ENCODE measurements at places on chromosomes 12 and 14.

- DNase-seq, result peak; percentile 17
Measured at GRCh38 chr12:48037267-48037915, 33.1 kb upstream of the COL2A1 start.

GRCh38 chr14:77707724-77708408 lies at the start of the genes ALKBH1 and SLIRP:
ALKBH1 (minus strand) TSS chr14:77708023; CDS start chr14:77708004, 19 bp downstream.
SLIRP (plus strand) TSS chr14:77708103; CDS start chr14:77708112, 9 bp downstream.
- DNase-seq, result peak; percentile 90

DNA sequence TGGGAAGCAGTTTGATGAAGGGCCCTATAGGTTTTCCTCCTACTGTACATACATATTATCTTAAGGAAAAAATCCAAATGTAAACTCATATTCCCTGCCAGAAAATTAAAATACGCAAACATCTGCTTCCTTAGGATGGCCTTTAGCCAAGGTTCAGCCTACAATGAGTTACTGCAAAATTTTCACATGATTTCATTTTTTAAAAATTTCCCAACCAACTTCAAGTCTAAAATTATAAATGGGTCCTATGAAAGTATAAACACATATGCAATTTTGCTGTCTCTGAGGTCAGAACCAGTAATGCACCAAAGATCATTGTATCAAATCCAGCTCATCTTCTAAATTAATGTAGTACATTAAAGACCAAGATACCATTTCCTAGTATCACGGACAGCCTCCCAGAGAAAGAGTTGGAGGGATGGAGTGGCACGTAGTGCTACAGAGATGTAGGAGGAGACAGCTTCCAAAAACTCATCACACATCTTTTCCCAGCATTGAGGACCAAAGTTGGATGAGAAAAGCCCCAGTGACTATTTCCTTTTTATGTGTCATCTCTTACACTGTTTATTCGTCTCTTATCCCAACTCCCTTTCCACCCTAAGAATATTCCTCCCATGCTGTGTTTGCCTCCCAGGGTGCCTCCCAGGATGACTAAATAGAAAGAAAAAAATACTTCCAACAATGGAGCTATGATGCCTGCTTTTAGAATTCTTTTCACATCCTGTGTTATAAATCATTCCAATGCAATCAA lies 92.3 kb upstream of the SLCO1C1 start:
- no peak for DNase-seq

GRCh38 chr14:38207377-38207735 lies 348 bp upstream of the SSTR1 start:
- no peak for DNase-seq
